ENCODE measurements at places on chromosomes 12 and 14.

DNA sequence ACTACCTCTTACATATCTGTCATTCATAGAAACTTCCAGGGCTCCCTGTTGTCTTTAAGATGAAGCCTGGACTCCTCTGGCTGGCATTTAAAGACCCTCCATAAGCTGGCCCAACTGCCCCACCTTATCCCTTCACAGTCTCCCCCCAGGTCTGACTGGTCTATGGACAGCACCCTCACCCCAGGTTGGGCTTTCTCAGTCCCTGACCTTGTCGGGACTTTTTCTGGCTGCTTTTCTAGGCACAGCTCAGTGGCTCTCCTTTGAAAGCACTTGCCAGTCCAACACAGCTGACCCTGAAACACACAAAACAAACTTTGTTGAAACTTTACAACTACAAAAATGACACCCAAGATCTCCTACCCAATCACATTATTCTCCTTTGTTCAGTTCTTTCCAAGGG lies 13.9 kb upstream of the MYH7 start:
- no peak for DNase-seq

- DNase-seq, result no peak
Observed at GRCh38 chr12:107418981-107419380, 266.6 kb upstream of the PWP1 start.

DNA sequence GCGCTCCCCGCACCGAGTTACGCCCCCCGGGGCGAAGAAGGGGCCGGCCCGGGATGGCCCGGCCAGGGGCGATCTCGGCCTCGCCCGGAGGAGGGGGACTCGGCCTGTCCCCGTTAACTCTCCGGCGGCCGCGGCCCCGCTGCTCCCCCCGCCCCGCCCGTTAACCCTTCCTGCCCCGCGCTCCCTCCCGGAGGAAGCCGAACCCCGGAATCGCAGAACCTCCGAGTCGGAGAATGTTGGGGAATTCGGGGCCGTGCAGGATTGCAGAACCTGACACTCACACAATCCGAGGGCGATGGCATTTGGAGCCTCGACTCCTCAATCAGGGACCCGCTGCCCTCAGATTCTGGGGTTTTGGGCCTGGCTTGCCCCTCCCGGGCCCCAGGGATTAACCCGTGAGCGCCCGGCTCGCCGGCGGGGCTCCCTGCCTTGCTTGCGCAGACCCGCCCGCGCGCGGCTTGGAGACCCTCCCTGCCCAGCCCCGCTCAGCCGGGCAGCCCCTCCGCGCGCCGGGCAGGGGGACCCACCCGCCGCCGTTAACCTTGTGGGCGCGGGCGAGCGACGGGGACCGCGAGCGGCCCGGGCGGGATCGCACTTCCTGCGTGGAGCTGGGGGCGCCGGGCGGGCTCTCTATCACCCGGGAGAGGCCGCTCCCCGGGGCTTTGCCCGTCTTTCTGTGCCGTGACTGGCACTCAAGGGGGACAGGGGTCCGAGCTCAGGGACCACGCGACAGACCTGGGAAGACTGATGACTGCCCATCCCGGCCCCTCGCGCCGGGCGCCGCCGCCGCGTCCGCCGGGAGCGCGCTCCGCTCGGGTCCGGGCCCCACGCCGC lies 18.8 kb downstream of the BEGAIN start:
- DNase-seq, result no peak

DNA sequence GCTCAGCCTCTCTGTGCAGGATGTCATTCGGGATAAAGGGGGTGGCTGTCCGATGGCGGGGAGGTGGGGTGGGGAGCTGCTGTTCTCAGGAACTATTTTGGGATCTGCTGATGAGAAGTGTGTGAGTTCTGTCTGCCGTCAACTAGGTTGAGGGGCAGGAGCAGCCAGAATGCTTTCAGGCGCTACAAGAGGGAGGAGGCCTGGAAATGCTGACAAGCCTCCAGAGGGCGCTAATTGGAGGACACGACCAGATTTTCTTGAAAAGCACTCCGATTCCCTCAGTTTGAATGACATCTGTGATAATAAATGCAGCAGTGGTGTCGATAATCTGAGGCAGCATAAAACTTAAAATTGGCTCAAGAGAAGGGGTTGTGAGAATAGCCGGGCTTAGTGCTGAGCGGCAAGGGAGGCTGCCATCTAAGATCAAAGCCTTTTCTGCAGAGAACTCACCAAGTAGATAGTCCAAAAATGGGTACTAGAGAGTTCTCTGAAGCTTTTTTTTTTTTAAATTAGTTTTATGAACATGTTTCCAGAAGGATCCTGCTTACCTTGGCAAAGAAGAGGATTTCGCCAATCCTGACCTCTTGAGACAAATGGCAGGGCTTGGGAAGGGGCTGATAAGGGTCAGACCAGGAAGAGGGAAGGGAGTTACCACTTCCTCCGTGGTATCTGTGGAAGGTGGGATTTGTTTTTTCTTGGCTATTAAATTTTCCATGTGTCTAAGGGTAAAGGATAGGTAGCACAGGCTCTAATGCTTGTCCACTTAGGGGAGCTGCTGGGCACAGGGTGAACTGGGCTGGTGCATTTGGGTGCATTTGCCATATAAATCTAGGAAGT lies 94.4 kb downstream of the CRACR2A start:
- no peak for DNase-seq

GRCh38 chr12:100395811-100396210 lies 38.9 kb downstream of the SLC17A8 start:
- DNase-seq, result no peak

DNA sequence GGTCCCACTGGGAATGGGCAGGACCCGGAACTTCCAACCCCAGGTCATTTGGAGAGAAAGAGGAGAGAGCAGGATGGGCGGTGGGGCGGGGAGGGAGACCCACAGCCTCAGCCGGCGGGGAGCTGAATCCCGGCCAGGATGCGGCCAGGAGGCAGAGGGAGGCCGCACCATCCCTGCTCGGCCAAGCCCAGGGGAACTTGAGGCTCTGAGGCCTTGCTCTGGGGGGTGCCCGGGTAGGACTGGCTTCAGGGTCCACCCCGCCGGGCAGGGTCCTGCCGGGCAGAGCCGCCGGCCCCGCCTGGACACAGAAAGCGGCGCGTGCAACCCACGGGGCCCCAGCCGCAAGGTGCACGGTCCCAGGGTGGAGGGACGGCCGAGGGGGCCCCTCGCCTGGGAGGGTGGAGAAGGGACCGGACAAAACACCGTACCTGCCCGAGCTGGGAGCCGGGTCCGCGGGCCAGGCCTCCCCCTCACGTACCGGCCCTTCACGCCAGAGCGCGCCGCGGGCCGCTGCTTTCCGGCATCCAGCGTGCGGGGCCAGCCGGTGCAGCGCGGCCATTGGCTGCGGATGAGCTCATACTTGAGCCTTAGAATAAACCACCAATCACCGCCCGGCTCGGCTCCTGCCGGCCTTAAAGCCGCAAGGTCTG lies at the start of gene RPS6KL1:
RPS6KL1 (minus strand) TSS at position 509 of the 650 bp plus-strand sequence. CDS start 1,719 bp downstream, outside the sequence.
- peak; percentile 95 for DNase-seq

DNA sequence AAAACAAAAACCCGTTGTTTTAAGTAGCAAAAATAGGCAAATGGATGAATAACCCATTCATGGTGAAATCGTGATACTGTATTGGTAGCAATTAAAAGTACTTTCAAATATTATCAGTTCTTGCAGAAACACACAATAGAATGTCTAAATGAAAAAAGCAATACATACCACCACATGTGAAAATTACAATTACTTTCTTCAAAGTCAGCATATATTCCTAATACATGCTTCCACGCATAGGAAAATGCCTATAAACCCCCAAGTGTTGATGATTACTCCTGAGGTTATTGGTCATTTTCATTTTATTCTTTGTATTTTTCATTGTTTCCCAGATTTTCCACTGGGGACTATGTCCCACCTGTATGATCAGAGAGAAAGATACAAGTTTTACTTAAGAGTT lies 15.2 kb downstream of the DDX55 start:
- no peak for DNase-seq

GRCh38 chr12:68831751-68832503 lies 23.9 kb downstream of the MDM2 start:
- DNase-seq, result no peak

- no peak for DNase-seq
Observed at GRCh38 chr12:132452596-132453350, 37.2 kb upstream of the FBRSL1 start.

GRCh38 chr14:61452452-61452851 lies 131.1 kb downstream of the PRKCH start:
- no peak for DNase-seq
